ENCODE measurements at places on chromosomes 5 and 9.

DNA sequence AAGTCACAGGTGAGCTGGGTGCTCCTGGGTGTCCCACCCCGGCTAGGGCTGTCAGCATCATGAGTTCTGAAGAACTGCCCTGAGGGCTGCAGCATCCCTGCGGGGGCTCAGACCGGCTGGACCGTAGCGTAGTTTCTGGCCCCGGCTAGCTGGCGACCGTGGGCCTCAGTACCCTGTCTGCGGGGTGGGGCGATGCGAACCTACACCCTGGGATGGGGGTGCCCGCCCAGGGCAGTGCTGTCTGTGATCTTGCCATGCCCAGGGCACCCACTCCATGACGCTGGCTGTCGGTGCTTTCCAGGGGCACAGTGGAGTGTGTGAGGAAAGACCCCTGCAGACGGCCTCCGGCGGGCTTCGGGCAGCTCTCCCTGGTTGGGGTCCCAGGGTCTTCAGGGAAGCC is 66.5 kb upstream of the IRX4 start:
- DNase-seq = no peak

GRCh38 chr5:88674356-88675167 is 208.4 kb downstream of the MEF2C start:
- DNase-seq = no peak

DNA sequence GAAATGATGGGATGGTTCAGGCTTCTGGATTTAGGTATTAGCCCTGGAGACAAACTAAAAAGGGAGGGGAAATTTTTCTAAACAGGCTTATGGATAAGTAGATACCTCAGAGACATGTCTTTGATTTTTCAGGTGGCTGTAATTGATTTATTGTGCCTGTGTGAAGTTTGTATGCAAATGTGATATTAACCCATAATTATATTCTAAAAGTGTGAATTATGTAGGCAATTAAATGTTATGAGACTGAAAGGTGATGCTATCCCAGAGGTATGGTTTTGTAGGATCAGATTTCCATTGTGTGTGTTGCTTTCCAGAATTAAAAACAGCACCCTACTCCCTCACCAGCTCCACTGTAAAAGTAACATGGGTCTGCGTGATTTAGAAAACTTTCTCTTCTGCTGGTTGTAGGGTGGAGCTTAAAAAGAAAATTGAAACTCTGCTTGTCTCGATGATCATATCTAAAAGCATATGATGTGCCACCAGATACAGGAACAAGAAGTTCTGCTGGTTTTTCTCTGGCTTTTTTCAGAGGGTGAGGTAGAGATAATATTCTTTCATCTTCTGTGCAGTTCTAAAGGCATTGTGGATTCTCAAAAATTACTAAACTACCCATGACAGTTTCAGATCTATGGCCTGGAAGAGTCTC is 71.8 kb upstream of the TAF11L2 start:
- DNase-seq = no peak

GRCh38 chr5:33008751-33009418 is 297.8 kb downstream of the NPR3 start:
- peak; percentile 91 for DNase-seq

- DNase-seq = no peak
These were observed 67.2 kb downstream of the ANKRD31 start for GRCh38 chr5:75169516-75169915.

DNA sequence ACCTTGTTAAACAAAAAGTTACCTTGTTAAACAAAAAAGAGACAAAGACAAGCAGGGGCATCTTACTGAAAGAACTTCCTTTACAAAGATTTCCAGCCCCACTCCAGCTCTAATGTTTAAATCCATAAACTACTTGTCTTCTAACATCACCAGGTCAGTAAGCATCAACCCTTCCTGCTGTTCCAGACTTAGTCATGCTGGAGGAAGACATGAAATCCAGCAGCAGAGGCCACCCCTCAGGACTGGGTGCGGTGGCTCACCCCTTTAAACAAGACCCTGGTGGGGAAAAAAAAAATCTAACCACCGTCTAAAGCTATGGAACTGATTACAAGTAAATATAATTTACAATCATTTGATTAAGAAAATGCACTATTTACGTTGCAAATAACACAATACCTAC is 9.1 kb downstream of the PDCL start:
- no peak for DNase-seq

DNA sequence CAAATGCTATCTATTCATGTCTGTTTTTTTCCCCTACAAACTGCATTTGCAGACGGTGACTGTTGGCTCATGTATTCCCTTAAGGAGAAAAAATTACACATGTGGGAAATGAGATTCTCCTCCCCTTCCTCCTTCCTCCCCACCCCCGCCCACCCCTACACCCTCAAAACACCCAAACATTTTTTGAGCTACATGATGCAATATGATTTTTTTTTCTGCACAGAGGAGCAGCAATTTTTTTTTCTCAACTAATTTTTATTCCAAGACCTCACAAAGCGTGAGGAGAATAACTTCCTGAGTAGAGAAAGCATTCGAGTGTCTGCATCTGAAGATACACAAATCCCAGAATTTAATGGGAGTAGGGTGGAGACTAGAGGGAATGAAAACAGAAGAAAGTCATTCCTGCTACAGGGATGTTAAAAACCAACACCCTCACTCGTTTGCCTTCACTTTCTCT is 118.1 kb downstream of the PRDM6 start:
- no peak for DNase-seq

DNA sequence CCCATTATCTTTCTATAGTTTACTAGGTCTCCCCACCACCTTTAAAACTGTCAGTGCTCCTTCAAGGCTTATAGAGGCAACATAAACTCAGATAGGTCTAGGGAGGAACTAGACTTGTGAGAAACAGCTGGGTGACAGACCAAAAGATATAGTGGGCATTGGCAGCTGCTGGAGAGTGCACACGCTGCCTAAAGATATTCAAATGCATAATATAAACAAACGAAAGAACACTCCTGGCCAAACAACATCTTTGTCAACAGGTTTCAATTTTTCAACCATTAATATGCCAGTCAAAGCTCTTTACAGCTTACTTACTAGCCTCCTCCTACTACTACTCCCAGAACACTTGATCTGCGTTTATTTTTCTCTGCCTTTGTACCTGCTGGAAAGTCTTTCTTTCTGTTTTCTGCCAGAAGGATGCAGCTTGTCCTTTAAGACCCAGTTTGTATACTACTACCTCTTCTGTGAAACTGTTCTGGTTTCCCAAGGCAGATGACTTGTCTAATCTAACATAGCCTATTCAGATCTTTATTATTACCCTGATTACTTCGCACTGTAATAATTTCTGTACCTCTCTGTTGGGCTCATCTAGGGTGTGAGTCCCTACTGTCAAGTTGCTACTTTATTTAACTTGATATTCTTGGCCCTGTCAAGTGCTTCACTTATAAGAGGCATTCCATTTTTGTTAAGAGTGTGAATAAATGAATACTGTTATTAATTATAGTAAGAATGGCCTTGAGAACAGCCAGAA is 14.3 kb downstream of the KDM3B start:
- DNase-seq = no peak

GRCh38 chr5:87169300-87169991 is 98.2 kb upstream of the RASA1 start:
- peak; percentile 52 for DNase-seq

GRCh38 chr5:27465140-27465539 is 426.8 kb upstream of the CDH9 start:
- DNase-seq = no peak

DNA sequence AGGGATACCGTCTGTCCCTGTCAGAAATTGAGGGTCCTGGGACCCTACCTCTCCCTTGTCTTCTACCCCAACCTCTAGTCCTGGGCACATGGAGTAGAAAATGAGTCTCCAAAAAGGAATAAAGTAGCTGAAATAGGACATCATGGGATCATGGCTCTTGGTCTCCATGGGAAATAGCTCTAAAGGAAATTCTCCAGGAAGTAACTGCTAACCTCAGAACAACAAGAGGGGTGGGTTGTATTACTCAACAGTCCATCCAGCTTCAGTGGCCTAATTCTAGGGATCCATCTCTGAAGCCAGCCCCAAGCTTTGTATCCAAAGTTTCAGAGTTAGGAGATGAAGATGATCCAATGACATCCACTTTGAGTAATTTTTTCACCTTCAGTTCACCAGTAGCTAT is 11.0 kb upstream of the RUSC2 start:
- no peak for DNase-seq

GRCh38 chr5:31090467-31090866 is 103.0 kb upstream of the CDH6 start:
- DNase-seq = no peak

- DNase-seq = peak; percentile 65
These were observed 158.5 kb downstream of the TLE1 start for GRCh38 chr9:81530846-81531245.

DNA sequence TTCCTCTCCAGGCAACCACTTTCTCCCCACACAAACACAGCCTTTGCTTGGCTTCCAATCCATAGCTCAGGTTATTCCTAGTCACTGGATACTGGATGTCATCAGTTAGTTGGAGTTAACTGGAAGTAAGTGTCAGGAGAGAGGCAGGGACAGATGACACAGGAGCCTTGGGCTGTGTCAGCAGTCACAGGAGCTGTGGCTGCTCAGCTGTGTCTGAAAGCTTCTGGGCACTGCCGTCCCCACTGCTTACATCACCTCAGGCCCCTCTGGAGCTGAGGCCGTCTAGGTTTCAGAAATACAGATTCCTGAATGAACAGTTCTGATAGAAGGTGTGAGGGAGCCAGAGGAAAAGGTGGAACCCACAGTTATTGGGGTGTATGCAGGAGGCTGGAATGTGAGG is 17.3 kb upstream of the FAM240B start:
- peak; percentile 18 for DNase-seq

DNA sequence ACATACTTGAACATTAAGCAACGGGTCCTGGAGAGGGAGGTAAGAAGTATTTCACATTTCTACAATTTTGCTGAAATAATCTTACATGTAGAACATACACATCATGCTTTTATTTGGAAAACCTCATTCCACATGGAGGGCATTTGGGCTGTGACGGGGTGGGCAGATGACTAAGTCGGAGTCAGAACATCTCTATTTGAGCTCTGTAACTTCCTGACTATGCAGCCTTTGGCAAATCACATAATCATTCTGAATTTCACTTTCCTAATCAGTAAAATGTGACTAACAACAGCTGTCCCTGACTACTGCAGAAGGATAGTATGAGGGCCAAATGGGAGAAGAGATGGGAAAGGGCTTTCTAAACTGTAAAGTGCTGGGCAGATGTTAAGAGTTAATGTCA is 17.1 kb upstream of the IL6ST start:
- peak; percentile 72 for DNase-seq

GRCh38 chr5:82509762-82510161 is 231.6 kb upstream of the RPS23 start:
- DNase-seq = no peak
